ENCODE measurements at places on chromosomes 5 and 9. TPM values are rescaled to one million over a fixed set of nuclear protein-coding genes. Genes with fewer than 3 reads are reported as not detected.

The STKLD1 gene
- total RNA-seq = 0.24 TPM

- no peak for DNase-seq
These were observed 201.5 kb upstream of the MVB12B start for GRCh38 chr9:126125177-126125576.

GRCh38 chr9:96430377-96430776, 12.2 kb upstream of the ZNF367 start:
- no peak for DNase-seq

The ANKDD1B gene
- 0.44 TPM for total RNA-seq

DNA sequence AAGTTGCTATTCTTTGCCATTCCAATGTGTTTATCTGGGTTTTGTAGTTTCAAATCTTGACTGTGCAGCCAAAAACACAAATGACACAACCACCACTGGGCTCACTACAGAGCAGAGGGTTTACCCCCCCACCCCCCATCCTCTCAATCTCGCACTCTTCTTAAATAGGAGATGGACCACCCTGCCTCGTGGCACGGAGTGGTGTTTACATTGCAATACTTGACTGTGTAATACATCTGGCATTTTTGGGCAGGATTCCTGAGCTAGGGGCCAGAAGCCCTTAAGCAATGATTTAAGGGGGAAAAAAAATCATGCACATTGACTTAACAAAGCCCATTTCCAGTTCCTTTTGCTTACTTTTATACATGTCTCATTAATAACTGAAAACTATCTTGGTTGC, 19.0 kb downstream of the PTCH1 start:
- no peak for DNase-seq

DNA sequence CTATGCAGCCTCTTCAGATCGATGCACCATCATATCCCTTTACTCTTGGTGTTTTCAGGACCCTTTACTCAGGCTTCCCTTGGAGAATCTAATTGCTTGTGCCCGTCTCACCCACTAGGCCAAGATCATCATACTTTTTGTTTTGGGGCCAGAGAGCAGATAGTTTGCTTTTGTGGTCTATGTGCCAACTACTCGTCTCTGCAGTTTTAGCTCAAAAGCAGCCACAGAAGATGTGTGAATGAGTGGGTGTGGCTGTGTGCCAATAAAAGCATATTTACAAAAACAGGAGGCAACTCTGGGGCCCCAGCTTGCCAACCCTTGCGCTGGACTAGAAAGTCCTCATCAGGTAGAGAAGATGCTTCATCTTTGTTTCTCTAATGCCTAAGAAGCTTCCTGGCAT, 216.8 kb downstream of the SEMA5A start:
- DNase-seq = no peak

DNA sequence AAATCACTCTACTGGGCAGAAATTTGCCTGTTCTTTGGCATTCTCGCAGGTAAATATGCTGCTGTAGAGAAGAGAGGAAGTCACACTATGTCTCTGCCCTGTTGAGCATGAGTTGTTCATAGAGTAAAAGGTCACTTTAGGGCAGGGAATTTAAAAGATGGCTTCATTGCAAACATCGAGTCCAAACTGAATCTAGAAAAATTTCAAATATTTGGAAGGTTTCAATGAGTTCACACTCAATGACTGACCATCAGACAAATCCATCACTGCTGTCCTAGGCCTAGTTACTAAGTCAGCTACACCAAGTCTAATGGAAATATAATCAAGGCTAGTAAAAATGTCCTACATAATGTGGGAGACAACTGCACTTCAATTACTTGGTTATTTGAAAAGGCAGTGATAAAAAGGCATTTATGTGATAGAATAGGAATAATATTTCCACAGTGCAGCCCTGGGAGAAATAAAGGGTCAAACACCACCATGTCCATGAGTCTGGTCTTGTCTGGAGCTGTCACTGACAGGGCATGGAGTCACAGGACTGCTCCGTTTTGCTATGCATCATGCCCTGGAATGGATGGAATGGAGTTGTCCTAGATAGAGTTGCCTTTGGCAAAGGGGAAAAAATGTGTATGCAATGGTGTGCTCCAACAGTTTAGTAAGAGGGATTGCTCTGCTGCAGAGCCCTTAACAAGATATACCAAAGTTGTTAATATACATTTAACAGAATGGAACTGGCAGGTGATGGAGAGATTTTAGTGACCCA, 218.5 kb upstream of the DAPK1 start:
- no peak for DNase-seq

The ACTBL2 gene
- total RNA-seq = not detected

The ADAM19 gene
- total RNA-seq = 26.8 TPM

DNA sequence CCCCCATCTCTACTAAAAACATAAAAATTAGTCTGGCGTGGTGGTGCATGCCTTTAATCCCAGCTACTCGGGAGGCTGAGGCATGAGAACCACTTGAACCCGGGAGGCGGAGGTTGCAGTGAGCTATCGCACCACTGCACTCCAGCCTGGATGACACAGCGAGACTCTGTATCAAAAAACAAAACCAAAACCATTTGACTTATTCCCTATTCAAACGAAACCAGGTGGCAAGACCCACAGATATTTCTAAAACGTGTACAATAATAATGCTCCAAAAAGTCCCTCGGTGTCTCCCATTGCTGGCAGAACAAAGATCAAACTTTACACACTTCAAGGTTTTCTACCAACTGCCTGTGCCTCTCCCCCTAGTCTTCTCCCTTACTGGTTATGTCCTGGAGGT, 29.8 kb downstream of the HMGCR start:
- DNase-seq = no peak

The PTGS1 gene
- total RNA-seq = 0.44 TPM

The OLFM1 gene
- total RNA-seq = not detected

DNA sequence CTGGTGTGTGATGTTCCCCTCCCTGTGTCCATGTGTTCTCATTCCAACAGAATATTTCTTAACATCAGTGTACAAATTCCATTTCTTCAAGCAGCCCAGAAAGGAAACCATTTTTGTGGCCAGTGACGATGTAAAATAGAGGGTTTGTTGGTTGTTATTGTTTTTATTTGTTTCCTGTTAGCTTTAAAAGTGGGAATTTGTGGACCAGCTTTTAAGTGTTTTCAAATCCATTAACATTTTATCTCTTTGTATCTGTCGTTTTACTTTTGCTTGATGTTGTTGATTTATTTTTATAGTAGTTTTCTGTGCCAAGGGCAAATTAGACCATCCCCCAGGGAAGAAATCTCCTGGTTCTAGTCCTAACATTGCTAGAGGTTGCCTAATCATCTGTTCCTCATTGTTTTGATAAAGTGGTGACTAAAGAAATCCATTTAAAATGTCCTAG, 100.0 kb downstream of the GDNF start:
- no peak for DNase-seq

GRCh38 chr5:139692679-139693308, 44.6 kb downstream of the CXXC5 start:
- DNase-seq = no peak

The FRMPD1 gene
- not detected for total RNA-seq

- DNase-seq = no peak
These were observed 1099.7 kb downstream of the DTWD2 start for GRCh38 chr5:117888688-117889087.

The WWC1 gene
- total RNA-seq = 1.8 TPM

The HMMR gene
- 43.8 TPM for total RNA-seq

The TMEM215 gene
- not detected for total RNA-seq

GRCh38 chr9:6433410-6433809, 20.4 kb downstream of the UHRF2 start:
- no peak for DNase-seq

DNA sequence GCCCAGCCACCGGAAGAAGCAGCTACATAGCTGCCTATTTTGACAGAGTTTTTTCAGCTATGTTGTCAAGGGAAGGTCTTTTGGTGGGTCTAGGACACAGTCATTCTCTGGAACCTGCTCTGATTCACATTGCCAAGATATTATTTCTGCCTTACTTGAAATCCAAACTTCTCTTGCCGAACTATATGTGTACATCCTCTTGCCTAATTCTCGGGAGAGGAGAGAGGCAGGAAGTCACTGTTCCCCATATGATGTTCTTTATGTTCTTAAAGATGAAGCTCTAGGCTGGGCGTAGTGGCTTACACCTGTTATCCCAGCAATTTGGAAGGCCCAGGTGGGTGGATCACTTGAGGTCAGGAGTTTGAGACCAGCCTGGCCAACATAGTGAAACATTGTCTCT, 8.6 kb downstream of the TMEM252 start:
- DNase-seq = no peak

The PCDHB4 gene
- not detected for total RNA-seq

The NR2F1-AS1 gene
- not detected for total RNA-seq

- DNase-seq = peak; percentile 13
These were observed 162.2 kb downstream of the SREK1 start for GRCh38 chr5:66306105-66306843.

GRCh38 chr9:17824616-17825264, 245.9 kb downstream of the SH3GL2 start:
- DNase-seq = no peak

DNA sequence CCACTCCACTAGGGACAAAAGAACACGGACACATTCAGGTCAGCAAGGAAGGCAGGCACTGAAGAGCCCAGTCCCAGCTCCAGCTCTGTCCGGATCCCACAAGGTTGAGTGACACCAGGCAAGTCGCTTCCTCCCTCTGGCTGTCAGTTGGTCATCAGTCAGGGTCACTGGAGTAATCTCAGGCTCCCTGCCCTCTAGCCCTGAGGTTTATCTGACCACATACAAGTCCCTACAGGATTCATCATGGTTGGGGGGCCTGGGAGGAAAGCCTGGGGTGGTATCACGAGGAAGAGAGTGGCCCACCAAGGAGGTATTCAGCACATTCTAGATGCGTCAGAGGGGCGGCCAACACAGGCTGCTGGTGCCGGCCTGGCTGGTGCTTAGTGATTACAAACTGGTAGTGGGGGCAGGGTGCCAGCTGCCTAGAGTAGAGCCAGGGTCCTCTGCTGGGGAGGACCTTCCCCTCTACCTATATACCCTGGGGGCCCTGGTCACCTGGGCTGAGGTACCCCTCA, 81.5 kb downstream of the SHB start:
- DNase-seq = no peak

The BARHL1 gene
- total RNA-seq = not detected

The KCNV2 gene
- not detected for total RNA-seq

The POU5F2 gene
- 0.49 TPM for total RNA-seq

GRCh38 chr9:69104830-69105527, 69.1 kb upstream of the TJP2 start:
- no peak for DNase-seq

- no peak for DNase-seq
These were observed 102.6 kb downstream of the TMEM232 start for GRCh38 chr5:110623874-110624273.

DNA sequence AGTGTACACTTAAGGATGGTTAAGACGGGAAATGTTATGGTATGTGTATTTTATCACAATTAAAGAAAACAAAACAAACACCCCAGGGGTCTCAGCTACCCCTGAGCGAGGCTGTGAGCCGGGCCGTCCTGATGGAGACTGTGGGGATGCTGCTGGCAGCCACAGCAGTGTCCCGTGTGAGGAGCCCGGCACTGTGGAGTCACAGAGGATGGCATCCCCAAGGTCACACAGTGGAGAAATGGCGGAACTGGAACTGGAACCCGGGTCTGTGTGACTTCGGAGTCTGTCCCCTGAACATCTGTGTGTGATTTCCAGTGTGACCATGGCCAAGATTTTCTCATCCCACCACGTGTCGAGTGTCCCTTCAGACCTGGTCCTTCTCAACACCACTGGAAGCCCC, 80.7 kb upstream of the PHYKPL start:
- no peak for DNase-seq

Measured in CD8-positive, alpha-beta memory T cell (primary cell).